ENCODE measurements at places on chromosomes 1 and 21.

GRCh38 chr21:31564439-31564838 lies 95.1 kb upstream of the SOD1 start:
- no peak for DNase-seq

DNA sequence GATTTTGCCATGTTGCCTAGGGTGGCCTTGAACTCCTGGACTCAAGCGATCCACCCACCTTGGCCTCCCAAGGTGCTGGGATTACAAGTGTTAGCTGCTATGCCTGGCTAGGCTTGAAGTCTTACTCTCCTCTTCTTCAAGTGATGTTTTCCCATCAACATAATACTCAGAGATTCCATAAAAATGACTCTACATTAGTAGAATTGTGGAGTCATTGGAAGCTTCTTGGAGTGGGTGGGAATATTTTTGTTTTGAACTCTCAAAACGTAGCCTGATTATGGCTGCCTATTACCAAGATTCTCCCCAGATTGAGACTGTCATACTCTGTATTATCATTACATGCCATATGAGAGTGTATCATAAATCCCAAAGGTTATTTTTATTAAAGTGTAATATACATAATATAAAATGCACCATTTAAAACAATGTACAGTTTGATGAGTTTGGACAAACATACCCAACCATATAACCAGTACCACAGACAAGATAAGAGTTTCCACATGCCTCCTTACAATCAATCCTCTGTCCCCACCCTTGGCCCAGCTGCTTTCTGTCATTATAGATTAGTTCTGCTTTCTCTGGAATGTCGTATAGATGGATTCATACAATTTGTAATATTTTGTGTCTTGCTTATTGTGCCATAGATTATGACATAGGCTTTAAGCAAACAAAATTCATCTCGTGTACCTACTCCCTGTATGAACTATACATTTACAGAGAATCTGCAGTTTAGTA lies 8.0 kb upstream of the DNM3 start:
- no peak for DNase-seq

GRCh38 chr1:58992643-58993042 lies 208.8 kb upstream of the JUN start:
- no peak for DNase-seq

DNA sequence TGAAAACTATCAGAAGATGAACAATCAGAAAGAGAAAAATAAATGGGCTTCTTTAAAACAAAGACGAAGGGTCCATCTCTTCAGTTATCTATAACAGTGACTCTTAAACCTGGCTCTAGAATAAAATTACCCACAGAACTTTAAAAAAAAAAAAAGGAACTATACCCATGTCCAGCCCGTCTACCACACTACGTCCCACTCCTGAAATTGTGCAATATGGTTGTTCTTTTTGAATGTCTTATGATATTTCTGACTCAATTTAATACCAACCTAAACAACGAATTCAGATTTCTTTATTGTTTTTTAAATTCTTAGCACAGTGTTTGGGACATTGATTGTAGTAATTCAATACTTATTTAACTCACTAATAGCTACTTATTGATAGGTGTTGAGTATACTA lies 246.3 kb downstream of the DPYD start:
- DNase-seq = no peak

- DNase-seq = no peak
These were observed 15.7 kb upstream of the RCAN1 start for GRCh38 chr21:34630536-34631143.

DNA sequence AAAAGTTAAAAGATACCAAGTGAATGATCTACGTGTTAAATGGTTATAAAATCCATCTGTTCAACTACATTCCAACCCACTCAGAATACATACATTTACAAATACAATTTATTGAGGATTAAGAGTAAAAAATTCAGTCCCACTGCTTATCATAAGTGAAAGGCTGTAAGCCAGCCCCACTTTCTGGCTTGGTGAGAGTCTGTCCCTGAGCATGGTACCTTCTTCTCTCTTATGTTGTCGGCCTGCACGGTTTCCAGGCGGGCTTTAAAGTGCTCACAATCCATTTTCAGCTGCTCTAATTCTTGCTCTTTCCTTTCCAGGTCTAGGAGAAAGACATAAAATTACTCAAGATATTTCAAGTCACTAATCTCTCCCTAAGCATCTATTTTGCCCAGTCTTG lies 15.2 kb downstream of the HSF2BP start:
- no peak for DNase-seq

DNA sequence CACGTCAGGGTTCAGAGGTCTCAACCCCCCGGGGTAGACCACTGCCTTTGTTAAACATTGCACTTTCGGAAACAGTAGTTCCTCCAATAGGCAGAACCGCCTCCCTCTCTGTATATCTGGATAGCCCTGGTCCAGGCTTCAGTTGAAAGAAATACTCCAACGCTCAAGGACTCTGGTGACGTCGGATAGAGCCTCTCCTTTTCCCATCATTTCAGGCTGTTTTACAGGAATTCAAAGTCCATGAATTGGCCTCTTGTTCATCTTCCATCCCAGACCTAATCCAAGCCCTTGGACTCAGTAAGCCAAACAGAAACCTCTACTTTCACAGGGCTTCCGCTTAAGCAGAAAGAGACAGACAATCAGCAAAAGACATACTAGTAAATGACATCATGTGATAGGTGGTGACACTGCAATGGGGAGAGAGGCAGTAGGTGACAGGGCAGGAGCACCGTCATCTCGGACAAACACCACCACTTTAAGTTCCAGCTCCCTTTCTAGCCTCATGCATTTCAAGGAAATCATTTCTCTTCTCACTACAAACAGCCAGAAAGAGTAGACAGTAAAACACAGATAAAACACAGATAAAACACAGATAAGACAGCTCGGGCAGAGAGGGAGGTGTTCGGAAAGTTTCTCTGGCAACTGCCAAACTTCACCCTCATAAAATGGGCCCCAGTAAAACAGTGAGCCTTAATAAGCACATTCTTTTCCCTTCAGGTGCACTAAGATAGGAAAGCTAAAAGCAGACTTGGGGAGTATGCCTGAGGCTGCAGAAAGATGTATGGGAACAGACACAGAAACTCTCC lies 2.3 kb upstream of the PLA2G2A start:
- no peak for DNase-seq

- peak; percentile 23 for DNase-seq
These were observed 33.6 kb downstream of the PLPPR4 start for GRCh38 chr1:99297923-99298322.
